ENCODE measurements at places on chromosomes 4 and X.

- DNase-seq = no peak
These were observed 228.1 kb upstream of the PRPS2 start for GRCh38 chrX:12563121-12563520.

DNA sequence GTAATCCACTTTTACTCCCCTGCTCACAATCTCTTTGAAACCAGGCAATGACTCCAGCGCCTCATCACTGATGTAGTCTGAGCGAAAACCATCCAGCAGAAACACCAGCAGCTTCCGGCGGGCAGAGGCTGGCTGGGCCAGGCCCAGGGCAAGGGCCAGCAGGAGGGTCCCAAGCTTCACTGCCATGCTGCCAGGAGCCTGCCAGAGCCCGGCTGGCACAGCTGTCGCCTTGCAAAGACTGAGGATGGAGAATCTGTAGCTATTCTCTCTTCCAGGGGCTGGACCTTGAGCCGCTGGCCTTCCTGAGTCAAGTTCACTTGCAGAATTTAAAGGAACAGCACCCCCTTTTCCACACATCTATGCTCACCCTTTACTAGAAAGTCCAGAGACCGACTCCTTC, at the start of gene ENPP6:
TSS of gene ENPP6 (minus strand) at position 240 of the 400 bp plus-strand sequence. CDS start at position 186, 54 bp downstream.
- DNase-seq = no peak

DNA sequence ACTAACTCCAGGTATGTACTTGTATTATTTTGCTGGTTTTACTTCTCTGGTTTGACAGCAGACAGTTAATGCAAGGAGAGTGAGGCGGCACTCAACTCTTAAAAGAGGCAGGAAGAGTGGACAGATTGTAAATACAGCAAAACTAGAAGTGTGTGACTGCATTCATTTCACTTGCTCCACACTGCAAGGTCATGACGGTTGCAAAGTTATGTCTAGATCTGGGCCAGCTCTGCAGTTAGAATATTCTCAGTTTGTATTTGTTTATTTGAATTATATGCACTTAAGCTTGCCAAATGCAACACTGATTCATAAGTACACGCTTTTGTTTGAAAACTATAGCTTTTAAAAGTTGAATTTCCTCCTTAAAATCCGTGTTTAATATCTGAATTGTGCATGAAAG, 148.9 kb downstream of the STIM2 start:
- no peak for DNase-seq

DNA sequence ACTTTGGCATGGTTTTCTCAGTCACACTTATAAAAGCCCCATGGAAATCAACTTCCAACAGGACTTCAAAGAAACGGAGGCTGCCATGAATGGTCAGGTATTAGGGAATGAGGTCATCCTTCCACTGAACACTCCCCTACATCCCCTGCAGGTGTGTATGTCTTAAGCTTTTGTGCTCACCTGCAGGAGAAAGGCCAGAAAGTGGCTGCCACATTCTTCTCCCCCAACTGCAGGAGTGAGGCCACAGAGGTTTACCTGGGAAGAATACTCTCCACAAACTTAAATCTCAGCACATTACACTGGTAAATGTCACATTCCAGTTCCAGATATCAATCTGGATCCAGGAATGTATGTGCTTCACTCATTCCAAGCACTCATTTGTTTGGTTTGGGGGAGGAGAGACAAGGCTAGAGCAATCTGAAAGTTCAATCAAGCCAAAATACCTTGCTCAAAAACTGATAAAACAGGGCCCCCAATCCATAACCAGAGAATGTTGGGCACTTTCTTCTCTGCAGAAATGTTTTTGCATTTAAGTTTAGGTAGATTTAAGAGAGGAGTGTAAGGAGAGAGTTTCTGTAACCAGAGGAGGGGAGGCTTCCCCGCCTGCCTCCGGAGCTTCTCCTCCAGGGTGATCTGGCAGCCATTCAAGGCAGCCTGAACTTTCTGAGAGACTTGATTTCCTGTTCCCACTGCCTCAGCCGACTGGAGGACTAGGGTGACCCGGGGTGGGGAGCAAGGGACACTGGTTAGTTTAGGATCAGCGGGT, 15.4 kb downstream of the FAM9C start:
- no peak for DNase-seq

- DNase-seq = no peak
These were observed 136.2 kb downstream of the SHROOM3 start for GRCh38 chr4:76571274-76571673.

- DNase-seq = no peak
These were observed 6.7 kb upstream of the MID2 start for GRCh38 chrX:107818900-107819521.

DNA sequence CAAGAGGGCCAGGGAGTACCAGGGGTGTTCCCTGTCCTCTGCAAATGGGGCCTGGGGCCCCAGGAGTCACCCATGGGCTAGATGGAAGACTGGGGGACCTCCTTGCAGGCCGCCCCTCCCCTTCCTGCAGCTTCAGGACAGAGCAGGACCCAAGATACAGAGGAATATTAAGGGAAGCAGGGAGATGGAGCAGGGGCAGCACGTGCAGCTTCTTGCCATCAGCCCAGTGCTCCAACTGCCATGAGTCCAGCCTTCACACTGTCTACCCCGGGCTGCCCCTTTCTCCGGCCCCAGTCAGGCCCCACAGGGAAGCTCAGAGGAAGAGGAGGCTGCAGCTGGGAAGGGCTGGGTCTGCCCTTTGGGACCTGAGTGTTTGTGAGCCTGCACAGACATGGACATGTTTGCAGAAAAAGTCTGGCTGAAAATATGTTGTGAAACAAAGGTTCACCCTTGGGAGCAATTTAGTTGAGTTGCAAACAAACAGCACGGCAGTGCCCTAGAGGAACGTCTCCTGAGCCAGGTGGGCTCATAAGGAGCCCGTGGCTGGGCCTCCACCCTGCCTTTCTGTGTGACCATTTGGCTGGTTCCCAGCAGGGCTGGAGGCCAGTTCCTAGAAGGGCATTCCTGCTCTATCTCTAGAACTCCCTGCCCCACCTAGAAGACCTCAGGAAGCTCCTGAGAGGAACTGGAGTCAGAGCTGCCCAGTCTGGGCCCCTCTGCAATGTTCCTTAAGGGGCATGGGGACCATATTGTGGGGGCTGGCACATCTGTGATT, 8.9 kb downstream of the FATE1 start:
- no peak for DNase-seq

DNA sequence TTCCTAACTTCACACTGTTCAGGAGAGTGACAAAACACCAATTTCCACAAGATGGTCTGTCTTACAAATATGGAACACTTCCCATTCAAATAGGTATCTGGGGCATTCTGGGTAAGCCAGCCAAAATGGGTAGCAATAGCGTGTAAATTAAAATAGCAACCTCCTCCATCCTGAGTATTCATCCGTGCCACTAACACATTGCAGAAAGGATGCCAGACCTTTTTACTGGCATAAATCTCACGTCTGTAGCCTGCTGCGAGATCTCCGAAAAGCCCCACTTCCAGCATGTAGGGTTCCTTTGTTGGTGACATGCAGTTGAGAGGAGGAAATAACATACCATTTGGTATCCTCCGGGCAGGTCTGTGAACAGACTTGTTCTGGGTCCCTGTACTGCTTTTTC, 52.7 kb upstream of the RAI2 start:
- no peak for DNase-seq

DNA sequence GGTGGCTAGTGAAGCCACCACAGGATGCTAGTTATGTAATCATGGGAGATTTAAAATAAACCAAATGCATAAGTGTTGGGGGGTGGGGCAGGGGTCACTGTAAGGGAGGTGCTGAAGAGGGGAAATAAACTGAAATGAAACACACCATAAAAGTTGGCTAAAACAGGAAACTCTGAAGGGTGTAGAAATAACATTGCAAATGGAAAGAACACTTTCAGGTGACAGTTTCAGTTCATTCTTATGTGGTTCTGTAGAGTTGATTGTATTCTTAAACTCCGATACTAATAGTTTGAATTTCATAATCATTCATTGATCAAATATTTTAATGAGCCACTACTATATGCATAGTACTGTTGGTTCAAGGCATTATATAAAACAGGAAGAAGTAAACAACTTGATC, 80.1 kb downstream of the HDAC8 start:
- DNase-seq = no peak

DNA sequence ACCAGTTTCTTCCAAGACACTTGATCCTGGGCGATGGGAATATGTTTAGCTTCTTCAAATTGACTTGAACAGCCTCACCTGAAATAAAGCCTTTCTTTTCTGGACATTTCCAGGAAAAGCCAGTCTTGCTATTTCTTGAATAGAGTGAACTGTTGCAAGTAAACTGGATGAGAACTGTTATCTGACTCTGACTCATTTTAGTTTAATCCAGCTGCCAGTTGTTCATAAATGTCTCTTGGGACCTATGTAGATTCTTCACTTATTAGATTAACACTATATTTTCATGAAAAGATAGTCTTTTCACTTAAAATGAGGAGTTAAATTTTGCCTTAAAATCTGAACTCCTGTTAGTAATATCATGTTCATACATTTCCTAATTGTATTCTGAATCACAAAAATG, 615.4 kb upstream of the GALNT7 start:
- DNase-seq = no peak

GRCh38 chr4:16133406-16133805, 49.6 kb upstream of the PROM1 start:
- no peak for DNase-seq

- no peak for DNase-seq
These were observed 81.4 kb upstream of the IGFBP7 start for GRCh38 chr4:57191523-57192034.

DNA sequence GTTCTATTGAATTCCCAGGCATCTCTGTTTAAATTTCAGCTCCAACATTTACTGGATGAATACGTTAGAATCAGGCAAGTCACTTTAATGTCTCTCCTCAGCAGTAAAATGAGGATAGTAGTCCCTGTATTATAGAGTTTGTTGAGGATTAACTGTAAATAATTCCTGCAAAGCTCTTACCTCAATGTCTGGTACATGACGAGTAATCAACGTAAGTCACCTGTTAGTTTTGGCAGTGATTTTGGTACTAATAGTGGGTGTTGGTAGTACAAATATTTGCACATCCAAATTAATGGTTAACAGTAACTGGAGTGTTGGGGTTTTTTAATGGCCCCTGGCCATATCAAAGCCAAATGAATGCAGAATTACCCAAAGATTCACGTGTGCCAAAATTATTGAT, 189.8 kb upstream of the GALNT7 start:
- no peak for DNase-seq

DNA sequence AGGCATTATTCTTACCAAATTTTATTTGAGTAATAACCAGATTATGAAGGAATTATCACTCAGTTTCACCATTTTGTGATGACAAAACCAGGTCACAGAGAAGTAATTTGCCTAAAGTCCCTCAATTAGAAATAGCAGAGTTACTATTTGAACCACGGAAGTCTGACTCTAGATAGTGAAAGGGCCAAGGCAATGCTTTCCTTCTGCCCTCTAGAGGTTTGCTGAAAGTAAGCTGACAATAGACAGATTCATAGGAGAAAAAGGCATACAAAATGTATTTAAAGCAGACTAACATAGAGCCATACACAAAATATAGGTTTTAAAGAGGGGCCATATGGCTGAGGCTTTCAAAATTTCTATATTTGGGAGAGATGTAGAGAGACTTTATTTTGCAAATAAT, 43.1 kb downstream of the CXXC4 start:
- no peak for DNase-seq

DNA sequence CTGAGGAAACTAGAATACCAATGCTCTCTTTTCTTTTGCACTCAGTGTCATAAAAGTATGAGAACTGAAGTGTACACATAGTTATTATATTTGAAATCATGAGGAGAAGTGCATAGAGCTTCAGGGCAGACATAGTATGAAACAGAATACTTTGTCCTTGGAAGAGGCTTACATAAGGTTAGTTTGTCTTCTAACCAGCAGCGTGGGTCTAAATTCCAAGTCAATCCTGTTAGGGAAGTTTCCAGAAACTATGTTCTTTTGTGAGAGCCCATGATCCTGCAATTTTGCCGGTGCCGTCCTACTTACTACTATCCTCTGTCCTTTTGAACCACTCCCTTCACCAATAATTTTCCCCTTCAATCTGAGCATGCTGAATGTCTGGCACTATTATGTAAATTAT, 156.2 kb downstream of the PABPC4L start:
- no peak for DNase-seq

GRCh38 chr4:185190306-185190856, 13.4 kb downstream of the CFAP97 start:
- DNase-seq = no peak

DNA sequence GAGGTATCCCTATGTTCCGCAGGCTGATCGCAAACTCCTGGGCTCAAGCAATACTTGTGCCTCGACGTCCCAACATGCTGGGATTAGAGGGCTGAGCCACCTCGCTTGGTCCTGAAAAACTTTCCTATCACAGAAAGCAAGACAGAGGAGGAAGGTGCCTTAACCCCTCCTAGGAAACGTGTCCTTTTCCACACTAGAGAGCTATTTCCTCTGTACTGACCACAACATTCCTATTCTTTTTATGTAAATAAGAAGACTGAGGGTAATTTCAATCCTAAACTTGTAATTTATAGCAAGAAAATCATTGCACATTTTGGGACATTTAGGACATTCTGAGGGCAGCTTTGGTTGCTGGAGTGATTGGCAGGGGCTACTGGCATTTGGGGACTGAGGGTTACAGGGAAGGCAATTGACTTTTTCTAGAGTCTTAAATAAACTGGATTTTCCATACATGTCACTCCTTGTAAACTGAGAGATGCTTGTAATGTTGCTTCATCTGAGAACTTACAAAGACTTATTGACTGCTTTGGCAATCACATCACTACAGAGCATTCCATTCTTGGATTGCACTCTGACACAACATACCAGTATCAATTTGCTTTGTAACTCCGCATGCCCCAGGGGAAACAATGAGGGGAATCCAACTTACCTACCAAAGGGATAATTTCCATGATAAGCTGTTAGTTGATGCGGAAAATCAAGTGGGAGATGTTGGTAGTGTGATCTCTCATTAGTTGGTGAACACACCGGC, 15.6 kb downstream of the XAGE3 start:
- DNase-seq = no peak

GRCh38 chr4:68810919-68811318, 4.9 kb upstream of the UGT2B10 start:
- no peak for DNase-seq

- no peak for DNase-seq
These were observed 192.3 kb upstream of the NR3C2 start for GRCh38 chr4:148634476-148634875.

GRCh38 chr4:74653331-74654229, 140.7 kb downstream of the BTC start:
- no peak for DNase-seq

GRCh38 chr4:87118826-87119225, 101.6 kb downstream of the KLHL8 start:
- no peak for DNase-seq

DNA sequence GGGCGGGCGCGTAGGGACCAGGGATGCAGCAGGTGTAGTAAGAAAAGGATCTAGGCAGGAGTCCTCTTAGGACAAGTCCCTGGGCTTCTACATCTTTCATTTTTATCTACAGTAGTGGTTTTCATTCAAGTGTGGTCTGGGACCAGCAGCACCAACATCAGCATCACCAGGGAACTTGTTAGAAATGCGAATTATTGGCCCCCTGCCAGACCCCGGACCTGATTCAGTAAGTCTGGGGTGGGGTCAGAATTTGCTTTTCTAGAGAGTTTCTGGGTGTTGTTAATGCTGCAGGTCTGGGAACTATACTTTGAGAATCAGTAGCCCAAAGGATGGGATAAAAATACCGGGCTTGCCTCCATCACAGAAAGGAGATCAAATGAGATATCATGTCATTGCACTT, 1.3 kb upstream of the PCYT1B start:
- DNase-seq = no peak
